ENCODE measurements at places on chromosomes 12 and 14.

DNA sequence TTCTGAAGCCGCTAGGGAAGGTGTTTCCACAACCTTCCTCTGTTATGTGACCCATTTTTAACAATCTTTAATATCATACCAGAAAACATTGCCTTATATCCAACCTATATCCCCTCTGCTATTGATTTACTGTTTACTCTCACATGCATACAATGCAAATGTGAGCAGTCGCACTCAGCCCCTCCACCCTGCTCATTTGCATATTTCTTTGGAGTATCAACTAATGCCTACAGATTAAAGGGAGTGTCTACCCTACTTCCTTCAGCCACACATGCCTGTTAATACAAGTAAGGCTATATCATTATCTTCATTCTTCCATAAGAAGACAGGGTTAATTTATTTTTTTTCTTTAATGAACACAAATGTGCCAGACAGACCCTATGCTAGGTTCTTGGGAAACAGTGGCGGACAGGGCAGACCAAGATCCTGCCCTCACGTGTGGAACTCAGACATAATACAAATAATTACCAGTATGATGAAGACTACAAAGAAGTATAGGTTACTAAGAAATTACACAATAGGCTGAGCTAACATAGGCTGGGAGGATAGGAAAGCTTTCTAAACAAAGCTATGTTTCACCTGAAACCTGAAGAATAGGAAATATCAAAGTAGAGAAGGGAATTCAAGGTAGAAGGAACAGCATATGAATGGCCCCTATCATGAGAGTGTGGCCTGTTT lies 107.3 kb upstream of the MDM1 start:
- no peak for DNase-seq
- no peaks in the 10 kb centered on the region for H3K27me3 ChIP-seq
- H3K27ac ChIP-seq = no peak overlapping the region
- peaks cover 54% of the 10 kb centered on the region for H3K36me3 ChIP-seq

DNA sequence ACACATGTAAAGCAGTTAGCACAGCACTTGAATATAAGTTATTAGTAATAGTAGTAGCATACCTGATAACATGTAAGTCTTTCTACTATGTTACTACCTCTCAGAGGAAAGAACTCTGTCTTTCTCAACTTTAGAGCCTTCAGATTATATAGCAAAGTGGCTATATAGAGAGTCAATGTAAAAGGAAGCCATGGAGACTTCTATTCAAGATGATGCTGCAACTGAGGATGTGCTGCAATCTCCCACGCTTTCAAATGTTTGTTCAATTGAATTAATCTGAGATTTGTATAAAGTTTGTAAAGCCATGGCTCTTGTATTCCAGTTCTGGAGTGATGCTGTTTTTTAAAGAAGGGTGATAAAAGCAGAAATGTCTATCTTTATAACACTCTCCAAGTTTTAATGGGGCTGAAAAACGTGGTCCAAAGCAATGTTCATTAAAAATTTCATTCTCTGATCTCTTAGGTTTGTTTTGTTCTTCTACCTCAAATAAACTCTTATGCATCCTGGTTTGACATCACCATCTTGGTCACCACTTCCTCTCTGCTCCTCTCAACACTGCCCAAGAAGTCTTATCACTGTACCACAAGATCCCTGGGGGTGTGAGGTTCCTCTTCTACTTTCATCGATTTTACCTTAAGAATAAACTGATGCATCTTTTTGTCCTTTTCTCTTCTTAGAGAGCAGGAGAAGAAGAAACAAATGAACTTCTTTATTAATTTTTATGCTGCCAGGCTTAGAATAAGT lies 40.6 kb downstream of the C12orf42 start:
- peak; percentile 21 for DNase-seq
- peaks cover 34% of the 10 kb centered on the region for H3K4me1 ChIP-seq
- no peaks in the 10 kb centered on the region for H3K36me3 ChIP-seq
- H3K27me3 ChIP-seq = no peaks in the 10 kb centered on the region
- H3K27ac ChIP-seq = no peak overlapping the region

GRCh38 chr12:116278667-116279066 lies 1.2 kb upstream of the MED13L start:
- H3K36me3 ChIP-seq = no peaks in the 10 kb centered on the region
- DNase-seq = no peak
- H3K27me3 ChIP-seq = peaks cover 8% of the 10 kb centered on the region
- peak overlapping the region; percentile 79 for H3K4me3 ChIP-seq
- peaks cover 41% of the 10 kb centered on the region for H3K4me1 ChIP-seq

DNA sequence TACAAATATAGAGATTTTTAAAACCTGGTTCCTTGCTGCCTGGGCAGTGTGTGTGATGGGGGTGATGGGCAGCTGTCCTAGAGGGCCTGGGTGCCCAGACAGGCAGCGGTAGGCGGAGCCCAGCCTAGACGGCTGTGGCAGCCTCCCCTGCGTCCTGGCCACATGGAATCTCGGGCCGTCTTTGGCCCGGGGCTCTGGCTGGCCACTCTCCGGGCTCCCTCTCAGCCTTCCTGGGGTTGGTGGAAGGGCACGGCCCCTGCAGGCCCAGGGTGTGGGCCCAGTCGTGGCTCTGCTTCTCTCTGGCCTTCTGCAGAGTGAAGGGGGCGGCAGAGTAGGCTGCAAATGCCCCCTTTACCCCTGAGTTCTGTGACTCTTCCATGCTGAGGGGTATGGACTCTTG lies 2.3 kb downstream of the LRTM2 start:
- no peak for DNase-seq
- H3K4me1 ChIP-seq = peaks cover 4% of the 10 kb centered on the region
- peaks cover 29% of the 10 kb centered on the region for H3K27me3 ChIP-seq

- no peak overlapping the region for H3K4me3 ChIP-seq
- no peak for DNase-seq
- H3K27me3 ChIP-seq = no peaks in the 10 kb centered on the region
Observed at GRCh38 chr12:95304673-95305198, 87.1 kb downstream of the VEZT start.

GRCh38 chr14:88106377-88106776 lies 101.4 kb downstream of the GPR65 start:
- no peaks in the 10 kb centered on the region for H3K36me3 ChIP-seq
- H3K4me1 ChIP-seq = no peaks in the 10 kb centered on the region
- no peak for DNase-seq

DNA sequence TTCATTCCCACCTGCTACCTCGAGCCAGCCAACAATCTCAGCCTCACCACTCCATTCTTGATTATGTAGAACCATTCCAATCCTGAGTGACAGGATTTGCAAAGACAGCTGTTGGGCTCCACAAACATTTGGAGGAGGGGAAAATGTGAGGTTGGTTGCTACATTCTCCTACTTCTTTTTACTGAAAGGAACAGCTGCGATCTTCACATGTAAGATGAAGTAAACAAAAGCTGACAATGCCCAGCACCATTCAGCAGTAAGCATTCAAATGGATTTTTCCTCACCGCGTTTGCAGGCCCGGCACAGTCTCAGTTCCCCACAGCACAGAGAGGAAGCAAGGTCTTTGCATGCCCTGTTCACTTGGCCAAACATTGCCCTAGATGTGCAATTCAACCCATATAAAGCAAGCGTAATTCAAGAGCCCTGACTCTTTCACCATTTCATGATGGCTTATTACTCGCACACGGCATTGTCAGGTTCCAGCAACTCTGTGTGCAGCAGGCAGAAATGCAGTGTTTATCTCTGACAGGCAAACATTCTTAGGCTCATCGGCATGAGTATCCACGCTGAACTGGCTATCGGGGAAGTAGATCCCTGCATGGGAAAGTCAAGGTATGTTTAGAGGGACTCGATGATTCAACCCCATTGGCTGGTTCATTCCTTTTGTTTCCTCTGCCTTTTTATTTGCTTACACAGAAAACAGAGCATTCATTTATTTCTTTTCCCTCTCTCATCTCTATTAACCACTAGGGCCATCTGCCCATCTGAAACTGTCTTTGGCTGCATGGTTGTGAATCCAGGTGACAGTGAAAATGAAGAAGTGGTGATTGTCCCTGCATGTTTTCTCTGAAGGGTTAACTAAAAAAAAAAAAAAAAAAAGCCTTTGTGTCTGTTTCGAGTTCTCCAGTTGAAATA lies 236.1 kb upstream of the PLEKHG7 start:
- no peak overlapping the region for H3K27ac ChIP-seq
- peaks cover 16% of the 10 kb centered on the region for H3K4me1 ChIP-seq
- H3K27me3 ChIP-seq = no peaks in the 10 kb centered on the region
- no peaks in the 10 kb centered on the region for H3K36me3 ChIP-seq
- H3K4me3 ChIP-seq = no peak overlapping the region

DNA sequence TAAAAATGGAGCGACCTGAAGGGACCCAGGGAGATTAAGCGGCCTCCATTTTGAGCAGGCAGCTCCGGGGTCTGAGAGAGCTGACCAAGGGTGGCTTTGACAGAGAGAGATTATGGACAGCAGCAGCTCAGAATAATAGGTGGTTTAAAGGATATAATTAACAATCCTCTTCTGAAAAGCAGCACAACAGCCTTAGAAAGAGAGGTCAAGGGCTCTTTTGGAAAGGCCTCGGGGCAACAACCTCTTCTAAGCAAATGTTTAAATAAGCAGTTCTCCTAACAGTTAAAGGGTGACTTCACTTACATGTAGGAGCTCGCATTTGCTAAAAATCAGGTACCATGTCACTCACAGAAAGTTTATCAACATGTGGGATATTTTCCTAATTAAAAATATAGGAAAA lies 87.2 kb upstream of the FRMD6 start:
- no peaks in the 10 kb centered on the region for H3K27me3 ChIP-seq
- no peak overlapping the region for H3K4me3 ChIP-seq
- no peak for DNase-seq
- no peaks in the 10 kb centered on the region for H3K36me3 ChIP-seq

DNA sequence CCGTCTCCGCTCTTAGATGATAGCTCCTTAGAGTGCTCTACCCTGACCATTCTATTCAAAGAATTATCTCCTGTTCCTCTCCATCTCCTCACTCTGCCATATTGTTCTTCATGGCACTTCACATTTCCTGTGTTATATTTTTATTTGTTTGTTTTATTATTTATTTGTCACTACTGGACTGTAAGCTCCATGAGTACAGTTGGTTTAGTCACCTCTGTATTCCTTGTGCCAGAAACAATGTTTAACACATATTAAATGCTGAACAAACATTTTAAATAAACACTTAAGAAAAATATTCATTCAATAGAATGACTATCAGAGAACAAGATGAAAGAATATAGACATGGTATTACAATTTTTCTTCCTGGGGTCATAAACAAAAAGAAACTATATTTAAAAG lies 35.6 kb downstream of the KIAA0586 start:
- DNase-seq = no peak
- no peak overlapping the region for H3K4me3 ChIP-seq
- peaks cover 3% of the 10 kb centered on the region for H3K4me1 ChIP-seq
- peaks cover 21% of the 10 kb centered on the region for H3K36me3 ChIP-seq
- H3K27me3 ChIP-seq = no peaks in the 10 kb centered on the region

DNA sequence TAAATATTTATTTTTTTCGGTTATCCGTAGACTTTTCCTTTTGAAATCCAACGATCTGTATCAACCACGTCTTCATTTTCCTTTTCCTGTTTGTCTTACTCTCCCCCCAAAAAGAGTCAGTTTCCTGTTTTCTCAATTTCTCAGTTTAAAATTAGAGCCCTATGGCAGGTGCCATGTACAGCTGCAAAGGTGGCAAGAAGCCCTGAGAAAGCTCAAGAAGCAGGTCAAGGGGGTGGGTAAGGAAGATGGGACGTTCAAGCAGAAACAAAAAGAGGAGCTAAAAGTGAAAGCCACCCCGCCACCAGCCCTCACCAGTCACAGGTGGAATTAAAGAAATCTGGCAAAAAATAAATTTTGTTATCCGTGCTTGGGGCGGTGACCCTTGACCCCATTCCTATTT lies 26.7 kb downstream of the SLC35E3 start:
- no peaks in the 10 kb centered on the region for H3K36me3 ChIP-seq
- no peaks in the 10 kb centered on the region for H3K27me3 ChIP-seq
- H3K4me3 ChIP-seq = no peak overlapping the region
- H3K4me1 ChIP-seq = peaks cover 13% of the 10 kb centered on the region
- no peak overlapping the region for H3K27ac ChIP-seq

All from activated CD4-positive, alpha-beta memory T cell treated with anti-CD3 and anti-CD28 coated beads, Interleukin-2, amount 10 ng/mL, durations not matched to agents 7 days and 5 days (primary cell).